ENCODE measurements at places on chromosomes 12 and 14. TPM values are rescaled to one million over a fixed set of nuclear protein-coding genes. Genes with fewer than 3 reads are reported as not detected.

GRCh38 chr14:96479435-96480146 is 22.6 kb upstream of the PAPOLA start:
- H3K36me3 ChIP-seq, result no peaks in the 10 kb centered on the region
- no peak overlapping the region for H3K4me3 ChIP-seq
- no peaks in the 10 kb centered on the region for H3K4me1 ChIP-seq
- H3K27me3 ChIP-seq, result peaks cover 4% of the 10 kb centered on the region
- no peak for DNase-seq

Gene OTX2
- 0.04 TPM for total RNA-seq

DNA sequence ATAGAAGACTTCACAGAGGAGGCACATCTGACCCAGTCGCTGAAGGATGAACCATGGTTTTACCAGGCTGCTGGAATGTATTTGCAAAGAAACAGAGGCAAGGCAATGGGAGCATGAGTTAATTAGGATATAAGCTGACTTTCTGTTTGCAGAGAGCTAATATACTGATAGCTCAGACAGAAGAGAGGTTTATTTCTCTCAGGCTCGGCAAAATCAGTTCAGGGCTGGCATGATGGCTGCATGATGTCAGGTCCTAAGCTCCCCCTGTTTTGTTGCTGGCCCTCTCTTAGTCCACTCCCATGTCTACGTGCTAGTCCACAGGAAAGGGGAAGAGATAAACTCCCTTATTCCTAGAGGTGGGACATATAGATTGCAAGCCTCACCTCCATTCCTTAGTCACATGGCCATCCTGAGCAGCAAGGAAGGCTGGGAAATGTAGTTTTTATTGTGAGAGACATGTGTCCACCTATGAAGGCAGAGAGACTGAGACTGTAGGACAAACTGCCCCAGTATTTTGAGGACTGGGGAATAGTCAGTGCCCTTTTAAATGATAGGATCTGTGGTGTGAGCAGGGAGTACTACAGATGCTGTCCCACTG is 224.5 kb downstream of the VRK1 start:
- no peak for DNase-seq
- no peaks in the 10 kb centered on the region for H3K27me3 ChIP-seq
- no peaks in the 10 kb centered on the region for H3K36me3 ChIP-seq
- no peak overlapping the region for H3K27ac ChIP-seq
- no peak overlapping the region for H3K4me3 ChIP-seq

Gene TAS2R30
- 4.3 TPM for total RNA-seq

- no peaks in the 10 kb centered on the region for H3K36me3 ChIP-seq
- H3K4me1 ChIP-seq, result no peaks in the 10 kb centered on the region
- no peak overlapping the region for H3K4me3 ChIP-seq
- DNase-seq, result no peak
- no peak overlapping the region for H3K27ac ChIP-seq
Measured at GRCh38 chr12:7609495-7609894, 56.2 kb downstream of the APOBEC1 start.

DNA sequence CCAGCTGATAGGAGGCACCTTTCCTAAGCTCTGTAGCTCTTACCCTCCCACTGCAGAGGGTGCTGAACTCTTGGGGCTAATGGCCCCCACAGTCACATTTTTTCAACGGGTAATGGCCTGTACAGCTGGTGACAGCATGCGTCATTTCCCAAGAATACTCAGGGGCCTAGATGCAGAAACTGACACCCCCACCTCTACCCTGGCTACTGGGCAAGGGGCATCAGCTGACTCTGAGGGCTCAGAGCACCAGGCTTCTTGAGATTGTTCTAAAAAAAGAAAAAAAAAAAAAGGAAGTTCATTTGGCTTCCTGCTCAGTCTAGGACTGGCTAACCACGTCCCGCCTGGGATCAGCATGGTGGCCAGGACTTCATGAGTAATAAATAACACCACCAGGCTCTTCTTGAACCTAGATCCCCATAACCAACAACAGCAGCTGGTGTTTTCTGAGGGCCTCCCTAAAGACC is 35.2 kb downstream of the ZFP36L1 start:
- H3K27me3 ChIP-seq, result no peaks in the 10 kb centered on the region
- no peaks in the 10 kb centered on the region for H3K36me3 ChIP-seq
- H3K4me1 ChIP-seq, result peaks cover 75% of the 10 kb centered on the region
- peak; percentile 90 for DNase-seq

Gene SLC39A2
- total RNA-seq, result 0.04 TPM

GRCh38 chr14:70698288-70698687 is 56.6 kb downstream of the TTC9 start:
- no peaks in the 10 kb centered on the region for H3K4me1 ChIP-seq
- no peak overlapping the region for H3K27ac ChIP-seq
- no peaks in the 10 kb centered on the region for H3K36me3 ChIP-seq
- no peaks in the 10 kb centered on the region for H3K27me3 ChIP-seq
- peak; percentile 27 for DNase-seq
- H3K4me3 ChIP-seq, result no peak overlapping the region

DNA sequence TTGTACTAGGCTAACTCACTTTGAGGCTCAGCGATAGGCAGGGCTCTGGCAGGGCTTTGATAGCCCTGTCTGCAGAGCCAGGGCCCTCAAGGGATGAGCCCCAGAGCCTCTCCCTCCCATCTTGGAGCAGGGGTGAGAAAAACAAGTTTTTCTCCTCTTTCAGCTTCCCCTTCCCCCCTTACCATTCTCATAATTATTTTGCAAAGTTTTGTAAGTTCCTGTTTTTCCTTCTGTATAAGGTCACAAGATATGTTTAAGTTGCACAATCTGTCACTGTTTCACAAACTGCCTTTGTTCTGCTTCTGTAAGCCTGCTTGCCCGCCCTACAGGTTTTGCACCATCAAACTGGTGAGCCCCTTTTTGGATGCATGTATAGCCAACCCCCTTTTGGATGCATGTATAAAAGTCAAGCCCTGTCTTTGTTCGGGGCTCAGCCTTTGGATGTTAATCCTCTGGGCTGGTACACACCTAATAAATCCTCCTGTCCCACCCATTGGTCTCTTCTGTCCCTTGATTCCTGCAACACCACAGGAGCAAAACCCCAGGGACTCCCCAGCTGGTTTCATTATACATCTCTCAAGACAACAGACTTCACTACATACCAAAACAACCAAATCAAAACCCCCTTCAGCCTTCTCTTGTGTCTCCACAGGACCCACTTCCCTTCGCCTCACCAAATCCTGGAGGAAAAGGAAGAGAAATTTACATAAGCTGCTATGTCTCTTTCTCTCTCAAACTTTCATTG is 52.5 kb upstream of the RESF1 start:
- peak; percentile 38 for DNase-seq
- H3K27me3 ChIP-seq, result no peaks in the 10 kb centered on the region
- H3K27ac ChIP-seq, result no peak overlapping the region
- no peaks in the 10 kb centered on the region for H3K36me3 ChIP-seq
- no peak overlapping the region for H3K4me3 ChIP-seq

Gene PTPN11
- 45.6 TPM for total RNA-seq

- no peaks in the 10 kb centered on the region for H3K36me3 ChIP-seq
- no peak for DNase-seq
Measured at GRCh38 chr14:100454437-100454836, 131.3 kb downstream of the SLC25A47 start.

DNA sequence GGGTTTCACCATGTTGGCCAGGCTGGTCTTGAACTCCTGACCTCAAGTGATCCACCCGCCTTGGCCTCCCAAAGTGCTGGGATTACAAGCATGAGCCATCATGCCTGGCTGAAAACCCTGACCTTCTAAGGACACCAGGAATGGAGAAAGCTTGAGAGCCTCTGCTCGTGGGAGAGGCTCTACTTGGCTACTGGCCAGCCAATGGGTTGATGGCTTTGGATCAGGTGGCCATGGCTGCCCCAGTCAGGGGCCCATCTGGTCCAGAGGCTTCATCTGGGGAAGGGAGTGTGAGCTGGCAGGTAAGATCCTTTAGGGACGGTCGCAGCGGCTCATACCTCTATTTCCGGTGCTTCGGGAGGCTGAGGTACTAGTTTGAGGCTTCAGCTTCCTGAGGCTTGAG is 42.5 kb upstream of the PPP1CC start:
- no peak for DNase-seq
- peaks cover 2% of the 10 kb centered on the region for H3K27me3 ChIP-seq
- no peak overlapping the region for H3K27ac ChIP-seq

DNA sequence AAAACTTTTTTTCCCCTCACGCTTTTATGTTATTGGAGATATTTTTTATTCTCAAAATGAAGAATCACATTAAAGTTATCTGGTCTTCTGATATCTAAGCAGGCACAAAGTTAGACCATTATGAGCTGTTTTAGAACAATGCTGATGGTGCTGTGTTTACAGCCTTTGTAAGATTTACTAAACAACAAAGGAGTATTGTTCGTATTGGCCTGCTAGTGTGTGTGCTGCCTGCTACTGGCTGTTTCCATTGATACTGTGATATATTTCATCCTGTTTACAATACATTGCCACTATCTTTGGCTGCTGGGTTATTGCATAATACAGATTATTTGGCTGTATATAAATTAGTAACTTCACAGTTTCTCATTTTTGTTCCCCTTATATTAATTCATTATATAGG is 220.8 kb downstream of the ITPR2 start:
- no peaks in the 10 kb centered on the region for H3K4me1 ChIP-seq
- no peak overlapping the region for H3K4me3 ChIP-seq
- no peak overlapping the region for H3K27ac ChIP-seq
- no peak for DNase-seq
- no peaks in the 10 kb centered on the region for H3K27me3 ChIP-seq

Gene GPR162
- 11.3 TPM for total RNA-seq

DNA sequence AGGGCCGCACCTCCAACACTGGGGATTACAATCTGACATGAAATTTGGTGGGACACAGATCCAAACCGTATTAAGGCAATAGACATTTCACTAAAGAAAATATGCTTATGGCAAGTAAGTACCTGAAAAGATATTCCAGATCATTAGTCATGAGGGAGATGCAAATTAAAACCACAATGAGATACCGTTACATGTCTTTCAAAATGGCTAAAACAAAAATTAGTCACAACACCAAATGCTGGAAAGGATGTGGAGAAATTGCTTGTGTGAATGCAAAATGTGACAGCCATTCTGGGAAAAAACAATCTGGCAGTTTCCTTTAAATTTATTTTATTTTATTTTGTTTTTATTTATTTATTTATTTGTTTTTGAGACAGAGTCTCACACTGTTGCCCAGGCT is 82.3 kb upstream of the PTGDR start:
- H3K4me3 ChIP-seq, result no peak overlapping the region
- DNase-seq, result no peak
- no peaks in the 10 kb centered on the region for H3K36me3 ChIP-seq
- no peaks in the 10 kb centered on the region for H3K4me1 ChIP-seq

Gene DTX1
- 2.2 TPM for total RNA-seq

Gene TEAD4
- total RNA-seq, result 35.5 TPM

- H3K27me3 ChIP-seq, result peaks cover 2% of the 10 kb centered on the region
- no peak overlapping the region for H3K27ac ChIP-seq
- DNase-seq, result no peak
- H3K4me3 ChIP-seq, result no peak overlapping the region
- H3K36me3 ChIP-seq, result no peaks in the 10 kb centered on the region
Measured at GRCh38 chr12:108271951-108272872, 66.9 kb downstream of the CMKLR1 start.

DNA sequence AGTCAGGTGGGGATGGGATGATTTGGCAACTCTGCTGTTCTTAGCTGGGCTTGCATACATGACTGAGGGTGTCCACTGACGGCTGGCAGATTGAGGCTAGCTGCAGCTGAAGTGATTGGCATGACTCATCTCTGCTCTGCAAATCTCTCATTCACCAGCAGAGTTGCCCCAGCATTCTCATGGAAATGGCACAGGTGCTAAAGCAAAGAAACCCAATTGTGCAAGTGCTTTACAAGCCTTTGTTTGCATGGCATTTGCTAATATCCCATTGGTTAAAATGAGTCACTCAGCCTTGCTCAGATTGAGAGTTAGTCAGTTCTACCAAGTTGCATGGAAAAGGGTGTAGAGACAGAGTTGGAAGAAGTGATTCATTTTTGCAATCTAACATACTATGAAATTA is 389.7 kb upstream of the FAR2 start:
- no peak overlapping the region for H3K4me3 ChIP-seq
- no peak overlapping the region for H3K27ac ChIP-seq
- H3K27me3 ChIP-seq, result no peaks in the 10 kb centered on the region
- no peaks in the 10 kb centered on the region for H3K4me1 ChIP-seq
- no peak for DNase-seq
- H3K36me3 ChIP-seq, result no peaks in the 10 kb centered on the region

Gene SLCO1B1
- total RNA-seq, result 0.04 TPM

- H3K36me3 ChIP-seq, result peaks cover 7% of the 10 kb centered on the region
- peak overlapping the region; percentile 77 for H3K27ac ChIP-seq
- H3K4me1 ChIP-seq, result peaks cover 22% of the 10 kb centered on the region
- no peaks in the 10 kb centered on the region for H3K27me3 ChIP-seq
Measured at GRCh38 chr14:24095271-24096068, 1.4 kb downstream of the PCK2 start.

DNA sequence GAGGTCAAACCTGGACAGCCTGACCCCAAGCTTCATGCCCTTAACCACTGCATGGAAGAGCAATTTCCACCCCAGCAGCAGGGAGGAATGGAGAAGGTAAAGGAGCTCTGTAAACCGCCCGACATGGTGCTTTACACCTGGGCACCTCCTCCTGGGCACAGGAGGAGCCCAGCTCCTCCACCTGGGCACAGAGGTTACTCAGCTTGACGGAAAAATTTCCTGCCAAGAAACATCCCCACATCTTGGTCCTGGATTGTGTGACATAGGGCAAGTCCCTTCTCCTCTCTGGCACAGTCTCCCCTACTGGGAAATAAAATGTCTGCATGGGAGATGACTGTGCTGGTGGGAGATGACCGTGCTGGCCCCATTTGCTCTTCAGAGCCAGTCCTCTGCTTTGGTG is 40.8 kb downstream of the TTC7B start:
- no peak overlapping the region for H3K4me3 ChIP-seq
- no peak for DNase-seq
- peaks cover 40% of the 10 kb centered on the region for H3K36me3 ChIP-seq
- H3K4me1 ChIP-seq, result no peaks in the 10 kb centered on the region
- H3K27me3 ChIP-seq, result no peaks in the 10 kb centered on the region

Data from muscle of leg (tissue), 16 donors.